Endodermal cell (in vitro differentiated cells): ENCODE measurements at places on chromosomes 4 and X. TPM values are rescaled to one million over a fixed set of nuclear protein-coding genes. Genes with fewer than 3 reads are reported as not detected.

DNA sequence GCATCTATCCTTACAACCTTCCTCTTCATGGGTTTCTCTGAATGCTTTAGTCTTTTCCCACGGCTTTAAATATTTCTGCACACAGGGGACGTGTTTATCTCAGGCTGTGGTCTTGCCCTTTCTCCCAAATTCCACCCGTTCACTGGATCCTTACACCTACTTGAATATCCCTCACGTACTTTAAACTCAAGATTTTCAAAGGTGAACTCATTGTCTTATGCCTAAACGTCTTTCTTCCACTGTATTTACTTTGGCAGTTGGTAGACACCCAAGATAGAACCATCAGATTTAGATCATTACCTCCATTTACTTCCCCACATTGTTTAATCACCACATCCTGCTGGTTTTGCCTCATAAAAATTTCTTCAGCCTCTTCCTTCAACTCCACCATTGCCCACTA is 269.2 kb downstream of the CBLL2 start:
- DNase-seq = no peak

DNA sequence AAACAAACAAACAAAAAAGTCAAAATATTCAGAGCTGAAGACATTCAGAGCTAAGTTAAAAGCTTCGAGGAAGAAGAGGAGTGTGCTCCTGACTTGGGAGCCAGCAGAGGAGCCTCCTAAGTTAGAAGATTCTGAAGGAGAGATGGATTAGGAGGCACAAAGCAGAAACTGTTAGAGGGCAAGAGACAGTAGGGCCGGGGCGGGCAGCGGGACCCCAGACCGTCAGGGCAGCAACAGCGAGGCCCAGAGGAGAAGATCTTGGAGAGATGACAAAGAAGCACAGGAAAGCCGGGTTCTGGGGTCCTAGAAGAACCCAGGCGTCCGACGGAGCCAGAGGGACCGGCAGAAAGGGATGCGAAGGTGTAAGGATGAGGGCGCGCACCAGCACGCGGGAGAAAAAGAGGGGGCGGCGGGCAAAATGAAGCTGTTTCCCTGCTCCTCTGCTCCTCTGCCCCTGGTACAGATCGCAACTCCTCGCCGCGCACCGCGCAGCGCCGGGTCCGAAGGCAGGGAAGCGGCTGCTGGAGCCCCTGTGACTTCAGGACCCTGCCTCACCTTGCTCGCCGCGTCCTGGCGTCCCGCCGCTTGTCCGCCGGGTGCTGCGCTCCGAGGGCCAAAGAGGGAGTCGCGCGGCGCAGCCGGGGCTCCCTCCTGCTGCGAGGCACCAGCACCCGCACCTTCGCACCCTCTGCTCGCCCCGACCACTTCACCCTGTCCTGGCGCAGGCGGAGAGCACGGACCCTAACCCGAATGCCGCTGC is 477 bp downstream of the KLHL13 start:
- no peak for DNase-seq

DNA sequence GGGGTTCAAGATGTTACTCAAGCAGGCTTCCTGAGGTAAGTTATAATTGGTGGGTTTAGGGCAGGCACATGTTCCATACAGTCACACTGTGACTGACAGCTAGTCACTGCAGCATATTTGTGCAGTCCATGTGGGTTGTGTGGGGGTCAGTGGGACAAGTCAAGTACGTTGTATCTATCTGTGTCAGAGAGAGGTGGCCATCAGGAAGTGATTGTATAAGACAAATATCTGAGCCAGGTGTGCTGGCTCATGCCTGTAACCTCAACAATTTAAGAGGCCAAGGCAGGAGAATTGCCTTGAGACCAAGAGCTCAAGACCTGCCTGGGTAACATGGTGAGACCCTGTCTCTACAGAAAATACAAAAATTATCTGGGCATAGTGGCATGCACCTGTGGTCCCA is 509.3 kb downstream of the CENPC start:
- DNase-seq = no peak

DNA sequence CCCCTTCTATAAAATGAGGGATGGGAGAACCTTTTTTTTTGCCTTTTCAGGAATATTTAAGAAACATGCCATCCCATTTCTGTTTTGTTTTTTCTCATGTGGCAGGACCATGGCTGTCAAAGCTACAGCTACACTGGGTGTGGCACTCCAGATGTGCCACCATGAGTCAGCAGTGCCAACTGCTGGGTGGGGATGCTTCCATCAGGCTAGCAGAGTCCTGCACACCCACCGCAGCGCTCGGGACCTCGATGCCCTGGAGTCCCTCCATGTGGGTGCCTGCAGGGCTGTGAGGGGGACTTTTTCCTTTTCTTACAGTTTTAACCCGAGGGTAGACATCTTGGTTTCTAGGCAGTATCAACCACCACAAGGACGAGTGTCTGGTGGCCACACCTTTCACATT is 352.6 kb downstream of the NR3C2 start:
- DNase-seq = no peak

GRCh38 chr4:71257761-71258160 is 81.1 kb upstream of the SLC4A4 start:
- no peak for DNase-seq

DNA sequence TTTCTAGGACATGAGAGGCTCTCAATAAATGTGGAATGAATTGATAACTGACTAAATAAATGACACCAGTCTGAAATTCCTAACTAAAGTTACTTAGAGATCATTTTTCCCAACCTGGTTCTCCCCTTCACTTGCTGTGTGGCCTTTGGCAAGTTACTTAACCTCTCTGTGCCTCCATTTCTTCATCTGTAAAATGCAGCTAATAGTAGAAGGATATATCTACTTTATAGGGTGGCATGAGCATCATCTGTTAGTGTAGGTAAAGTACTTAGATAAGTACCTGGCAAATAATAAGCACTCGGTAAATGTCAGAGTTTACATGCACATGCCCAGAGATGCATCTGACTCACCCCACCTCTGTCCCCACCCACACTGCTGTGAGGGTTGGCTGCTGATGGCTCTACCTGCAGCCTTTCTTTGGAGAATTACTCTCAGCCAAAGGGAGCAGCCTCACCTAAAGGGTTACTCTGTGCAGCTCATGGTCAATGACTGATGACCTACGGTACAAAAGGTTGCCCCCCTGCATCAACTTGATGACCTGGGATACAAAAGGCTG is 139.3 kb downstream of the CHIC2 start:
- DNase-seq = no peak

DNA sequence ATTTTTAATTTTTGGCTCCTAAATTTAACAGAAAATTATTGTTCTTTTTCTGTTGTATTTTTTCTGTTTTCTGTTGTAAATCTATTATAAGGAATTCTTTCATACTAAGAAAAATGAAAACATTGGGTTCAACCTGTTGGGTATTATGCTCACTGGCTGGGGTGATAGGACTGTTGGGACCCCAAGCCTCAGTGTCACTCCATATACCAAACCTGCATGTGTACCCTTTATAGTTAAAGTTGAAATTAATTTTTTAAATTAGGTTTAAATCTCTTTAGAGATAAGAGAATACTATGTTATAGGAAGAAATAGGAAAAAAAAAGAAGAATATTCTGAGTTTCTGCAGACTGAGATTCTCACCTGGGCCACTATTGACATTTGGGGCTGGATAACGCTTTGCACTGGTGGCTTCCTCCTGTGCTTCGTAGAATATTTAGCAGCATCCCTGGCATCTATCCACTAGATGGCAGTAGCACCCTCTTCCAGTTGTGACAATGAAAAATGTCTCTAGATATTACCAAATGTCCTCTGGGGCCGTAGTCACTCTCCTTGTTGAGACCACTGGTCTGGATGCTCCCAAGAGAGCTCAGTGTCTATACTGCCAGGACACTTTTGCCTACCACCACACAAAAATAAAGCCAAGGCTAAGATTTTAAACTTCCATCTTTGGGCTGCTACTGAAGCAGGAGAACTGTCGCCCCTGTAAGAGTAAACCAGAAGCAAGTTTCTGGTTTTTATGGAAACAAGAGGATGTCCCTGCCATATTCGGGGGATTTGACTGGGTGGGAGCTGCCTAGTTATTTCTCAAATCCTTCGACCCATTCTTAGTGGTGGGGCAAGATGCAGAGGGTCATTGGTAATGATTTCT is 22.4 kb upstream of the CLTRN start:
- DNase-seq = peak; percentile 83

- peak; percentile 90 for DNase-seq
Measured at GRCh38 chrX:72003811-72004750, 93.4 kb downstream of the NHSL2 start.

- no peak for DNase-seq
Measured at GRCh38 chr4:102536768-102537167, 35.6 kb downstream of the NFKB1 start.

GRCh38 chrX:51760657-51761056 is 17.4 kb downstream of the GSPT2 start:
- DNase-seq = no peak

GRCh38 chr4:41069257-41069656 is 145.1 kb downstream of the APBB2 start:
- no peak for DNase-seq

DNA sequence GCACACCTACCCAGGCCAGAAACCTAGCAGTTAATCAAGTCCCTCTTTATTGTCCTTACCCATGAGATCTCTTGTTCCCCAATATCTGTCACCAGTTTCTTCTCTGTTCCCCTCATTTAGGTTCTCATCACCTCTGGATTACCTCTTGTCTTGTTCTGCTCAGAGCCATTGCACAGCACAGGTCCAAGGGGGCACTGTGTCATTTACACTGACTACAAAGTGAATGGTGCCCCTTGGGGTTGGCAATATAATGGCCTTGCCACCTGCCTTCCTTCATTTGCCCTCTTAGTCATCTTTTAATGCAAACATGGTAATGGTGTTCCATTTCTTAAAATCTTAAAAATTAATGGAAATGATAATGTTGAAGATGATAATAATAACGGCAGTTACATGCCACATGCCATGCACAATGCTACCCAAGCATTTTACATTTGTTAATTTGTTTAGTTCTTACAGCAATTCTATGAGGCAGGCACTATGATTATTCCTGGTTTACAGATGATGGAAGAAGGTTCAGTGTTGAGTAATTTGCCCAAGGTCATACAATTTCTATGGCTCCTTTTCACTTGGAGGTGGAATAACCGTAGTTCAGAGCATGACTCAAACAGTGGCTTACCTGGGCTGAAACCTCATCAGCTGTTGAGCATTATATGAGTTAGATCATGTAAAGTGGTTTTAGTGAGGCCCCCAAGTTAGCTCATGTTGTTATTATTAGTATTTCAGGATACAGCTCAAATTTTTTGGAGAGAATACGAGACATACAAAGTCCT is 117.9 kb downstream of the RASL11B start:
- DNase-seq = no peak

DNA sequence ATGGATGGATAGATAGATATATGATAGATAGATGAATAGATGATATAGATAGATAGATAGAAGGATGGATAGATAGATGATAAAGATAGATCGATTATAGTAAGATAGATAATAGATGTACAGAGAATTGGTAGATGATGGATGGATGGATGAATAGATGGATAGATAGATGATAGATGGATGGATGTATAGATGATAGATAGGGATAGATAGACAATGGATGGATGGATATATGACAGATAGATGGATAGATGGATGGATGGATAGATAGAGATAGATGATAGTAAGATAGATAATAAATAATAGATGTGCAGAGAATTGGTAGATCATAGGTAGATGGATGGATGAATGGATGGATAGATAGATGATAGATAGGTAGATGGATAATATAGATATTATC is 12.2 kb downstream of the GYG2 start:
- DNase-seq = no peak

GRCh38 chrX:69073241-69073640 is 92.0 kb downstream of the PJA1 start:
- DNase-seq = no peak

The CT83 gene
- 0.63 and 0.73 TPM in 2 replicates for total RNA-seq

The RTL3 gene
- total RNA-seq = not detected in 2 replicates

The ZFP92 gene
- total RNA-seq = 0.31 and 0.43 TPM in 2 replicates

The TECRL gene
- total RNA-seq = not detected in 3 replicates

The SATL1 gene
- total RNA-seq = 0.29 and 0.38 TPM in 2 replicates

The HELT gene
- not detected in 3 replicates for total RNA-seq

The CT45A3 gene
- not detected in 2 replicates for total RNA-seq

The ASB5 gene
- total RNA-seq = 13.9 and 14.6 TPM in 2 replicates

The NLGN3 gene
- total RNA-seq = 2.2 to 4.0 TPM (median 3.0 TPM) in 3 replicates

The STARD8 gene
- total RNA-seq = 1.5 and 2.0 TPM in 2 replicates

The SPANXN3 gene
- total RNA-seq = not detected in 3 replicates

The SGMS2 gene
- 0.11 to 0.27 TPM in 2 of 3 replicates, not detected in the other for total RNA-seq
